HCT116 (cell line): ENCODE measurements at places on chromosomes 6 and 20. TPM values are rescaled to one million over a fixed set of nuclear protein-coding genes. Genes with fewer than 3 reads are reported as not detected.

- DNase-seq: no peak
Measured at GRCh38 chr20:33709905-33710541, 10.1 kb downstream of the PXMP4 start.

CD83 gene
- 6.0 TPM for total RNA-seq

DNA sequence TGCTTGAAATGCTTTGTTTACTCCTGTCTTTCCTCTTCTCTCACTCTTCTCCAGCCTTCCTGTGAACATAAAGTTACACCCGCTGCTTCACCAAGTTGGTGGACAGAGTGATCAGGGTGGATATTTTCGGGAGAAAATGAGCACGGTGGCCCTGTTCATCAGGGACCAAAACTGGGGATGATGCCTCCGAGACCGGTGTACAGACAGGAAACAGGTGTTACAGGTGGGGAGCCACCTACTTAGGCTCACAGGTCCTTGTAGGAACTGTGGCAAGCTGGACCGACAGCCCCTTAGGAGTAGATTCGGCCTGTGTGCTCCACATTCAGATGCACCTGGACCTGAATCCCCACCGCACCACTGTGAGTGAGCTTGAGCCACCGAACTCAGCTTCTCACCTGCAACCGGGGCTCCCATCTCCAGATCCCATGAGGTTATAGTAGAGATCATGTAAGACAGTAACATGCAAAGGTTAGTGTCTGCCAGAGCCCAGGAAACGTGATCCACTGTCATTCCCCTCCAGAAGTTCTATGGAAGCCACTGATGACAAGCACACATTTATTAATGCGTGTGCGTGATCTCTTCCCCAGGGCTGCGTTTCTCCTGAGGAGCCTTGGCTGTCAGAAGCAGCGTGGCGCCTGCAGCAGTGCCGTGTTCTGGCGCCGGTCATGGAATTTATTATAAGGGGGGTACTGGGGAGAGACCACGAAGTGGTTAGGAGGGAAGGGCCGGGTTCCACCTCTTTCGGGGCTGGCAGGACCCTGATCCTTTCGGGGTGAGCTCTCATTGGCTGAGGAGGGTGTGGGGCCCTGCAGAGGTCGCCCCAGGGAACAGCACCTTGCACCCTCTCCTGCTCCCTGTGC, 94.2 kb downstream of the ERMARD start:
- DNase-seq: no peak

- DNase-seq: no peak
Measured at GRCh38 chr20:22700367-22700766, 116.0 kb upstream of the FOXA2 start.

- no peak for DNase-seq
Measured at GRCh38 chr20:17658648-17658993, 23.4 kb downstream of the RRBP1 start.

GRCh38 chr6:33202799-33203198, 1.7 kb upstream of the HSD17B8 start:
- DNase-seq: no peak

DNA sequence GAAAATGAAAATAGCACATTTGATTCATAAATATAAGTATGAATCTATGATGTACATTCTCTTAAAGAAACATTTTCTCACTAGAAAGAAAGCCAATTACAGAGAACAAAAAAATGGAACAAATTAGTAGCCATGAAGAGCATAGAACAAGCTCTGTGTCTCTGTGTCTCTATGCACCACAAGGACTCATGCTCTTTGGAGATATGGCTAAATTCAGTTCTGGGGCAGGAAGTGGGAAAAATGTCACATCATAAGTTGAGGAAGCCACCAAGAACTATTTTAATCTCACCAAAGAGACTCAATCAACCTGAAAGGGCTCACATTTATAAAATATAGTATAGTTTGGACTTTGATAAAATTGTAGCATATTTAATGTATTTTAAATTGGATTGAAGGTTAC, 1259.8 kb upstream of the GJE1 start:
- no peak for DNase-seq

ENPP4 gene
- 9.6 TPM for total RNA-seq

- no peak for DNase-seq
Measured at GRCh38 chr20:59580991-59581401, 23.3 kb upstream of the PHACTR3 start.

- no peak for DNase-seq
Measured at GRCh38 chr6:143684486-143684885, 6.7 kb downstream of the PHACTR2 start.
